CD4-positive, alpha-beta T cell treated with Interferon gamma for 1 hour (primary cell): ENCODE measurements at places on chromosomes 7 and 10.
A peak's percentile ranks its signal among the peaks of the same experiment; 100 is the strongest.

DNA sequence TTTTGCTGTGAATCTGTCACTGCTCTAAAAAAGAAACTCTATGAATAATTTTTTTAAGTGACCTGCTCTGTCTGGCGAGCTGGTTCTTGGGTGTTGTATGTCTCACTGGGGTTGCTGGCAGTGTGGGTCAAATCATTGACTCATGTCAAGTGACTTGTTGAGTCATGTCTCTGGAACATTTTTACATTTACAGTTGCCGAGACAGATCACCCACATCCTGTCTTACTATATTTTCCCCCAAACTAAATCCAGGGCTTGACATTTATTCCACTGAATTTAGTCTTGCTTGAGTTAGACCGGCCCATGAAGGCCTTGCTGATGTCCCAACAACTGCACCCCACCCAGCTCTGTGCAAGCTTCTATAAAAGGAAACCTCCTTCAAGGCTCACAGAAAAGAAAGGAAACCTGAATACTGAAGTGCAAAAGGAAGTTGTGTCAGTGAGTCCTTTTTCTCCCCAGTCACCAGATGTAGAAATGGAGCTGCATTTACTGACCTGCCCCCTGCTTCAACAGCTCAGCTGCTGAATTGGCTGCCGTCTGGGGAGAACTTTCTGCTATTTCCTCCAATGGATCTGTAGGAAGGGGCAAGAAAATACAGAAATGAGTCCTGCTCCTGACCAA, 290.3 kb downstream of the TNS3 start:
- no peak for DNase-seq

- DNase-seq = no peak
Measured at GRCh38 chr10:43125274-43125845, 12.9 kb upstream of the CSGALNACT2 start.

- DNase-seq = no peak
Measured at GRCh38 chr10:7311218-7311849, 99.5 kb downstream of the SFMBT2 start.

- no peak for DNase-seq
Measured at GRCh38 chr7:6460303-6460702, 12.5 kb upstream of the DAGLB start.

- no peak for DNase-seq
Measured at GRCh38 chr7:157470017-157470322, 133.2 kb downstream of the DNAJB6 start.

- DNase-seq = no peak
Measured at GRCh38 chr10:5490698-5491464, 8.5 kb downstream of the CALML5 start.

GRCh38 chr10:11638055-11638698, 26.7 kb upstream of the USP6NL start:
- no peak for DNase-seq

GRCh38 chr7:46835556-46835955, 746.4 kb downstream of the TNS3 start:
- DNase-seq = no peak

DNA sequence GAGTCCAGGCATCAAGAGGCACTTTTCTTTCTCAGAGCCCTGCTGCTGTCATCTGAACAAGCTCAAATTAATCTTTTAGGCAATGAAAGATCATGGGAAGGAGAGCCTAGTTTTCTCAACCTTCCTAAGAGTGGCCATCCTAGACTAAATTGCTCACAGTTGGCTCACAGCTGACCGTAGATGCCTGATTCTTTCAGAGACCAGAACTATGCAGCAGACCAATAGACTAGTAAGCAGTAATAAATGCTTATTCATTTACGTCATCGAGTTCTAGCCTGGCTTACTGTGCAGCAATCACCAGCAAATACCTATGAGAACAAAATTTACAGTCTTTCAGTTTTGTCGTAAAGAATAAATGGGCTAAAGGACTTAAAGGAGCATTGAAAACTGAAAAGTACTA, 602.9 kb upstream of the GHITM start:
- no peak for DNase-seq

- no peak for DNase-seq
Measured at GRCh38 chr10:108902619-108903285, 1020.6 kb downstream of the XPNPEP1 start.

DNA sequence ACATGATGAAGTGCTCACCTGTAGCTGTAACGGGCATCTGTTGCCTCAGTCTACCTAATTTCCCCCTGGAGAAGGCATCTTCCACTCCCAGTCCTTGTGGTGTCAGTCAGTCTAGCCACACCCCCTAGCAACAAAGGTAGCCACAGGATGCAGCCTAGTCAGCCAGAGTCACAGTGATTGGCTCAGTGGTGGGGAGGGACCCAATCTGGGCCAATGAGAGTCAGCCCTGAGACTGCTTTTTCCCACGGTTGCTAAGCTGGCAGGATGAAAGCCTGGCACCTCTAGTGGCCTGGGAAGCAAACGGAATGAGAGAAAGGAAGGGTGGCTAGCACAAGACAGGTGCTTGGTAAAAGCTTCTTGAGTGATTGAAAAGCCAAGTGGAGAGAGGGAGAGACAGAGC, 118.6 kb downstream of the SH3PXD2A start:
- DNase-seq = no peak

DNA sequence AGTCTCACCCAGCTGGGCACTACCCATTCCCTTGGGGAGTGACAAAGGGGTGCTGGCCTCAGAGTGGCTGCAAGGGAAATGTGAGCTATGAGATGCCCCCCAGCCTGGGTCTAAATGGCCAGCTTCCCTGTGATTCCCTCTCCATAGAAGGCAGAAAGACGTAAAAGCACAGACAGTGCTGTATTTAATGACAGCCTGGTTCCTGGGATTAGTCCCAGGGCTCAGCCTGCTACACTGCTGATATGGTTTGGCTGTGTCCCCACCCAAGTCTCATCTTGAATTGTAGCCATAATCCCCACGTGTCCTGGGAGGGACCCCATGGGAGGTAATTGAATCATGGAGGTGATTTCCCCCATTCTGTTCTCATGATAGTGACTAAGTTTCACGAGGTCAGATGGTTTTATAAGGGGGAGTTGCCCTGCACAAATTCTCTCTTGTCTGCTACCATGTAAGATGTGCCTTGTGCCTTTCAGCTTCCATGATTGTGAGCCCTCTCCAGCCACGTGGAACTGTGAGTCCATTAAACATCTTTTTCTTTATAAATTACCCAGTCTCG, 23.9 kb upstream of the CALN1 start:
- DNase-seq = no peak

DNA sequence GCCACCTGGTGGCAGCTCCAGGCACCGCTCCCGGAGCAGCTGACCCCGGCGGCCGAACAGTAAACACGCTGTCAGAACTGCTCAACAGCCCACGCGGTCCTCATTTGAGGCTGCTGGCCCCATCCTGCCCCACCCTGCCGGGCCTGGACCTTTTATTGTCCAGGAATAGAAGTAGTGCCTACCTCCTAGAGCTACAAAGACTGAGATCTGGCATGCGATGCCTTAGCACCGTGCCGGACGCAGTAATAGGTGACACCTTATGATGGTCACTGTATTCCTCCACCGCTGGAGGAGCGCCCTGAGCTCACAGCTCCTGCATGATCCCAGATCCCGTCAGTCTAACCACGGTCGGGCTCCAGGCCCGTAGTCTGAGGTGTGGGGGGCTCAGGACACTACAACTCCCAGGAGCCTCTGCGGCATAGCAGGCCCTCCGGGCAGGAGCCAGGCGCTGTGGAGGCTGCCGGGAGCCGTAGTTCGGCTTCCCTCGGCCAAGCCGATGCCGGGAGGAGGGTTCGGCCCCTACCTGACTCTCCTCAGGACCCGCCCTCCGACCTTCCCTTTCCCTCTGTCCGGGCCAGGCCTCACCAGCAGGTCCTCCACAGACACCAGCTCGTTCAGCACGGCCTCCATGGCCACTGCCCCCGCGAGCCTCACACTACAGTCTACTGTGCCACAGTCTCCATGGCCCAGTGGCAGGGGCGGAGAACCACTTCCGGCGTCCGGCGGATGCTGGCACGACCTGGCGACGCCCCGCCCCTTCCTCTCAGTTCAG, at the start of gene FIS1:
TSS of gene FIS1 (minus strand) at position 707 of the 772 bp plus-strand sequence. CDS start at position 630, 77 bp downstream.
- peak; percentile 92 for DNase-seq

DNA sequence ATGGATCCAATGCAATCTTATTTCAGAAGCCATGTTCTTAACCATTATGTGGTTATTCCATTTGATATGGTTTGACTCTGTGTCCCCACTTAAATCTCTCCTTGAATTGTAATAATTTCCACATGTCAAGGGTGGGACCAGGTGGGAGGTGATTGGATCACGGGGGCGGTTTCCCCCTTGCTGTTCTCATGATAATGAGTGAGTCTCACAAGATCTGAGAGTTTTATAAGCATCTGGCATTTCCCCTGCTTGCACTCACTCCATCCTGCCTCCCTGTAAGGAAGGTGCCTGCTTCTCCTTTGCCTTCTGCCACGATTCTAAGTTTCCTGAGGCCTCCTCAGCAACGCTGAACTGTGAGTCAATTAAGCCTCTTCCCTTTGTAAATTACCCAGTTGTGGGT, 32.0 kb upstream of the TSPAN13 start:
- no peak for DNase-seq
